ENCODE measurements at places on chromosomes 2 and 18.
A peak's percentile ranks its signal among the peaks of the same experiment; 100 is the strongest.

DNA sequence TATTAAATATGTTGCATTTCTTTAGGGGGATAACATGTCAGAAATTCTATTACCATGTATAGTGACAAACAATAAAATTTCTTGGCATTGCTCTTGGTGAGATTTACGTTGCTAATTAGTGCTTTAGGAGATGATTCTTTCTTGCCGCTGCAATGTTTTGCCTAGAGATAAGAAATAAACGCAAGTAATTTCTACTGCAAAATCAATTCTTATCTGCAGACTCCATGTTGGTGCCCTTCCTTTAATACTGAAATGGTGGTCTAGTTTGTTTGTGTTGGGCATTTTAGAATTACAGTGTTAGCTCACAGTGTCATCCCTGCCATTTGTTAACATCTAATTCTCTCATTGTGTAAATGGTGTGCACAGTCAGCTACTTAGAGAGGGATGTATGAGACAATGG, 34.6 kb downstream of the ASXL3 start:
- DNase-seq: no peak

GRCh38 chr2:74816540-74817303, 17.2 kb upstream of the HK2 start:
- DNase-seq: no peak

GRCh38 chr2:86372641-86373502, 35.4 kb upstream of the REEP1 start:
- peak; percentile 68 for DNase-seq

GRCh38 chr2:31065356-31065755, 72.9 kb downstream of the GALNT14 start:
- no peak for DNase-seq

DNA sequence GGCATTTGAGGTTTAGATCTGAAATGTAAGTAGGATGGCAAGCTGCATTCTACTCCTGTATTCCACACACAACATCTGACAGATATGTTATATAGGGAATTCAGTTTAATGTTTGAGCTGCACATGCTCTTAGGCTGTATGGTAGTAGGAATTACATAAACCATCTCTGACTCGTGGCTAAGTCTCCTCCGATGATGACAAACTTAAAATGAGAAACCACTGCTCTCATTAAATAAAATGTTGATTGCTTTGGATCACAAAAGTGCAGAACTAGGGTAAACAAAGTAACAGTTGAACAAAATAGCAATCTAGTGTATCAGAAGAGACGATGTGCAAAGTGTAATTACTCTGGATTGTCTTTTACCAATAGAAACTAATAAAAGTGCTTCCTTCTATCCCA, 50.1 kb upstream of the WDR75 start:
- DNase-seq: peak; percentile 23

- DNase-seq: peak; percentile 31
These were observed 100.2 kb downstream of the SH3RF3 start for GRCh38 chr2:109229094-109229675.

DNA sequence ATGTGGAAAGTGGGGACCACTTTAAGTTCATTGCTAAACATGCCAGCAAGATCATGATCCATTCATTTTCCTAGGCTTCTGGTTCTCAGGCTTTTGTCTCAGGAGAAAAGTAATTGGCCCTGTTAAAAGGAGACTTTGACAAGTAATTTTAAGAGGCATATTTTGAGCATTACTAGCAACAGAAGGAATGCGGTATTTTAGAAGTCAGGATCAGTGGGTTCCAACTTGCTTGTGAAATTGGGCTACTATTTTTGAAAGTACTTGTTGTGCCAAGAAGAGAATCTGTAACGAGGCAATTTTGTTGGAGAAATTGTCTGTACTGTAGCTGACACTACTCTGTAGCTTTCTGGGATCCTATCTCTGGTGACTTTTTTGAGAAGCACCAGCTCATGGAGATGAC, 59.4 kb downstream of the CERS6 start:
- DNase-seq: peak; percentile 61

DNA sequence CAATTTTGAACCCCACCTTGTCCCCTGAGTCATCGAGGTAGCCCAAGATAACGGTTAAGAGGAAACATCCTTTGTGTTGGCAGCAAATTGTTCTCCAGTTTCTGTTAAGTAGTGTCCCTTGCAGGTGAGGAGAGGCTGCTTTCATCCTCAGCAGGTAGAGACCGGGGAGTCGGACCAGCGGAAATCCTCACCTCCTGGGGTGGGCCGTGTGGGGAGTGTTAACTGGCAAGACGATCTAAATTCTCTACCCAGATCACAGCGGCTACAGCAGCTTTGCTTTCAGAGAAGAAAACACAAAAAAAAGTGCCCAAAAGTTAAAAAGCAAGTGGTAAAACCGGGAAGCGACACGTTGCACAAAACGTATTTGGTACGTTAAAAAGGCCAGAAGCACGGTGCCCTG, 63.2 kb downstream of the ADI1 start:
- no peak for DNase-seq

DNA sequence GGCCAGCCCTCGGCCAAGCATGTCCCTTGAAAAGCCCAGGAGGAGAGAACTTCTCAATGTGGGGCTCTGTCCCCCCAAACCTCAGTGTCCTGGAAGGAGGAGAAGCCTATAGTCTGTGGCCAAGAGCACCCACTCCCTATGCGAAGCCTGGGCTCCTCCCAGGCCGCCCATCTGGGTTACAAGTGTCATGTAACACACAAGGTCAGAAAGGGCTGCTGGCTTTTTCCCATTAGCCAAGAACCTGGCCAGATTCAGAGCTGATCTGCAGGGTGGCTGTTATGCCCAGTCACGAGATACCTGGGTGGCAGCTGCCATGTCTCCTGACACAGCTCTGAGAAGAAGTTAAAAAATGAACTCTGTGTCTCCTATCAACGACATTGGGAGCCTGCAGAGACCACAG, 170.7 kb downstream of the TNS1 start:
- DNase-seq: no peak

DNA sequence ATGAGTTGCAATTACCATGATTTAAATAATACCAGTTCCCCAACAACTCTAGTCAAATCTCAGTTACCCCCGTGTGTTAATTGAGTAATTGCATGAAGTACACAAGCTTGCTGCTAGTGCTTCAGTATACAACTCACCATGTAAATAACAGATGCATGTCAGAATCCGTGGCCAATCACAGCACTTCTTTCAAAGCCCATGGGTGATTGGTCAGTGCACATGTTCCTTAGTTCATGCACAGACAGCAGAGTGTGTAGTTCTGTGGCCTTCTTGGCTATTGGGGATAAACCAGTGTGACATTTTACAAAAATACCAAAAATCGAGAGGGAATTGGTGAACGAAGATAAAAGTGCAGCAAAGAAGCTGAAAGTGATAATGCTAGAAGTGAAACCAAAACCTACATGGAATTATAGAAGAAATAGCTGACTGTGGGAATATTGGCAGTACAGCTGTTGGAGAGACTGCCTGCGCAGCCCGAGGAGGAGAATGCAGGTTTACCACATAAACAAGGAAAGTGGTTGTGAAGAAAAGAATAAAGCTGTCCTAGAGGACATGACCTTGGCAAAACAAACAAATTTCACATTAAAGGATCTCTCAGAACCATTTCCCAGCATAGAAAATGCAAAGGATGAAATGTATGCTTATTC, 59.4 kb downstream of the NEDD4L start:
- no peak for DNase-seq

DNA sequence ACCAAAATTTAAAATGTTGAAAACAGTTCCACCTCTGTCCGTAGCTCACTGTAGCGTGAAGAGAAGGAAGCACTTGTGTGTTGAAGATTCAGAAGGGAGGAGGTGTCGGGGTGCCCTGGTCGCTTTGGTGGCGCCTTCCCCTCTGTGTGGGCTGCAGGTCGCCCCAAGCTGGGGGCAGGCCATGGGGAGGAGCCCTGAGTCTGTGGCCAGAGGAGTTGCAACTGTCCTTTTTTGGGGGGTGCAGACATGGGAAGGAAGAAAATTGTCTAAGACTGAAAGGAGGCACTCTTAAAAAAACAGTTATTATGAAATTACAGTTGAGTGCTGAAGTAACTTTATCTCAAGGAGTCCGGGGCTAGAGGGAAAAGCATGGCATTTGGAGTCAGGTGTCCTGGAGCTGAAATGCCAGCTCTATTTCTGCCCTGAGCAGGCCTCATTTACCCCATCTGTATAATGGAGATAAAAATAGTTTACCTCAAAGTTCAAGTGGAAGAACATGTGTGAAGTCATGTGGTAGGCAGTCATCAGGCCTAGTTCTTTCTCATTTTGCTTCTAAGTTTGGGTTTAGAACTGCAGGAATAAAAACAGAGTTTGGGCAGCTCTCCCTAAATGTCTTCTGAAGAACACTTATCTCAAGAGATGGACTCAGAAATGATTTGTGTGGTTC, 82.1 kb downstream of the RNF144A start:
- no peak for DNase-seq

- peak; percentile 80 for DNase-seq
These were observed 39.4 kb upstream of the NCKAP5 start for GRCh38 chr2:133607679-133608078.

DNA sequence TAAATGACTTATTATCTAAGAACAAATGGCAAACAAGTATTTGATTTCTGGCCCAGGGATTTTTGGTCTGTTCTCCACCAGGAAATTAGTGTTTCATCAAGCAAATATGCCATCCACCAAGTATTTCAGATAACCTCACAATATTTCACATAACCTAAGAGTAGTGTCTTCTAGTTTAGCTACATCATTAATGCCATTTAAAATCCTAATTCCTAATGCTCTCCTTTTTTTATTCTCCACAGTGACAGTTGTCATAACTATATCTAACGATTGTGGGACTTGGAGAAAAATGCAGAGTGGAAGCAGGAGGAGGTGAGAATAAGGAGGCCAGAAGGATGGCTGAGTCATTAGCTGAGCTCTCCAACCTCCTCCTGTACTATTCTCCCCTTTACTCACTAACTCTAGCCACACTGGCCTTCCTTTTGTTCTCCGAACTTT, 58.5 kb upstream of the CTLA4 start:
- DNase-seq: peak; percentile 75

- peak; percentile 6 for DNase-seq
These were observed 30.2 kb downstream of the NYAP2 start for GRCh38 chr2:225429717-225430116.

GRCh38 chr2:101706819-101707177, 9.3 kb downstream of the MAP4K4 start:
- DNase-seq: no peak

DNA sequence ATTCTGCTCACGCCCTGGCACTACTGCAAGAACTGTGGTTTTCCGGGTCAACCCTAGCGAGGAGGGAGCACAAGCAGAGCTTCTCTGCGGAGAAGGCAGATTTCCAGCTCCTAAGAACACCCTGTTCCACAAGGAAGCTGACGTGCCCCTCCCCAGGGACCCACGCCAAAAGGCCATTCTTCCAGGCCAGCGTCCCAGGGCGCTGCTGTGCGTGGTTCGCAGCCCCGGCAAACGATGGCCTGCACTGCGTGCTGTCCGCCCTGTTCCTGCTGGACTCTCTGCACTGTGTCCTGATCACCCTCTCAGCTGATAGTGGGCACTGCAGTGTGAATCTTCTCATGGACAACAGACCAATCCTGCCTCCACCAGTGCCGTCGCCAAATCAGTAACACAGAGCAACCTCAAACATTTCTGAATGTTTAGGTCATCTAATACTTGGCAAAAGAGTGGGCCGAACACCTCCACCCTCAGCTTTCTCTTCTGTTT, 49.1 kb downstream of the ADI1 start:
- peak; percentile 81 for DNase-seq

DNA sequence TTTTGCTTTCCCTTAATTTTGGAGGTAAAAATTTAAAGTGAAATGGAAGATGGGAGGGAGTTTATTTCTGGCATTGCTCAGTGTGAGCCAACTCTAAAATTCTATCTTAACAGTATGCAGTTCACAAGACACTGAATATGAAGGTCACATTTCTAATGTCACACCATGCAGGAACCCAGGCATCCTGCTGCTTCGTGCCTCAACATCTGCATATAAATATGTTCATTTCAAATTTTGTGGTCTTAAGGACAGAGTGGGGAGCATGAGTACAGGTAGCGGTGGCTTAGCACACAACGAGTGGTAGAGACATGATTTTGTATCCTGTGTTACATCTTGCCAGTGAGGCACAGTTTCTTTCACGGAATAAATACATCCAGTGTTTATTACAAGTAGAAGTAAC, 102.4 kb downstream of the ARL4C start:
- DNase-seq: no peak

DNA sequence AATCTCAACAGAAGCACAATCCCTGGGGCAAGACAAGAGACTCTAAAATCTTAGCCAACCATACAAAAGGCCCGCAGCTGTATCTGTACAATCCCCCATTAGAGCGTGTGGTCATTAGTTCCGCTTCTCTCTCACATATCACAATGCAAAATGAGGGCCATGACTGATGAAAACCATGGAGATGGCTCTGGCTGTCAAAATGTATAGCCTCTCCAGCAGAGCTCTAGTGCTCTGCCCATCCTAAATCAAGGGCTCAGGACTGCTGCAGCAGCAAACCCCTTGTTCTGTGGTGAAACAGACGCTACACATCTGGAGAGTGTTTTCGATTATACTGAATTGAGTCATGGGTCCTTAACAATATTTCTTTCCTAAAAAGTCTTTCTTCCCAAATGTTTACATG, 221.0 kb downstream of the PID1 start:
- no peak for DNase-seq

DNA sequence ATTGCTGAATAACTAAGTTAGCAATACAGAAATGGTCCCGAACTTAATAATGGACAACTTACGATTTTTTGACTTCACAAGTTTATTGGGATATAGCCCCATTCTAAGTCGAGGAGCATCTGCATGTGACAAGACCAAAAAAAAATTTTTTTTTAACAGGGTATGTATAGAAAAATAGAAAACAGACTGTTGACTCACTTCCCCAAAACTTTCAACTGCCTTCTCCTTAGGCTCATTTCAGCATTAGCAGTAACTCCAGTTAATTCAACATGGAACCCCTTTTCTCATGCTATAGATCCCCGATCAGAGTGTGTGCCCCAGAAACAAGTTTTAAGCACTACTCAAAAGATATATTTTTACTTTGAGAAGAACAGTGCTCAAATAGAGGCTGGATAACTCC, 5.4 kb downstream of the CD302 start:
- DNase-seq: no peak

DNA sequence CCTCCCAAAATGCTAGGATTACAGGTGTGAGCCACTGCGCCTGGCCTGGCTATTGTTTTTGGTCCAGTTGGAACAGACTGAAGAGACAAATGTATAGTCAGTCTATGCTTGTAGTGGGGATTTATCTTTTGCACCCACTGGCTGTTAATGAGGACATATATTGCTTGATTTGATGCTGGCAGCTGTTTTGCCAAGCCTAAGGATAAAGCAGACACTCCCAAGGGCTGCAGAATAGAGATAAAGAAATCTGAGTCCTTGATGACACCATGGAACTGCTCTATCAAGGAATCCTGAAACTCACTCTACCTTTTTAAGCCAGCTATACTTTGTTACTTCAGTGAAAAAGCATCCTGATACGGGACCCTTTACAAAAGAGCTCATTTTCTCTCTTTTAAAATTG, 43.1 kb upstream of the ENOSF1 start:
- DNase-seq: no peak
